ENCODE measurements at places on chromosomes 3 and 15.

- DNase-seq = no peak
Observed at GRCh38 chr3:150259526-150260397, 148.3 kb upstream of the TSC22D2 start.

- DNase-seq = no peak
Observed at GRCh38 chr3:10706156-10706739, 109.8 kb upstream of the SLC6A11 start.

DNA sequence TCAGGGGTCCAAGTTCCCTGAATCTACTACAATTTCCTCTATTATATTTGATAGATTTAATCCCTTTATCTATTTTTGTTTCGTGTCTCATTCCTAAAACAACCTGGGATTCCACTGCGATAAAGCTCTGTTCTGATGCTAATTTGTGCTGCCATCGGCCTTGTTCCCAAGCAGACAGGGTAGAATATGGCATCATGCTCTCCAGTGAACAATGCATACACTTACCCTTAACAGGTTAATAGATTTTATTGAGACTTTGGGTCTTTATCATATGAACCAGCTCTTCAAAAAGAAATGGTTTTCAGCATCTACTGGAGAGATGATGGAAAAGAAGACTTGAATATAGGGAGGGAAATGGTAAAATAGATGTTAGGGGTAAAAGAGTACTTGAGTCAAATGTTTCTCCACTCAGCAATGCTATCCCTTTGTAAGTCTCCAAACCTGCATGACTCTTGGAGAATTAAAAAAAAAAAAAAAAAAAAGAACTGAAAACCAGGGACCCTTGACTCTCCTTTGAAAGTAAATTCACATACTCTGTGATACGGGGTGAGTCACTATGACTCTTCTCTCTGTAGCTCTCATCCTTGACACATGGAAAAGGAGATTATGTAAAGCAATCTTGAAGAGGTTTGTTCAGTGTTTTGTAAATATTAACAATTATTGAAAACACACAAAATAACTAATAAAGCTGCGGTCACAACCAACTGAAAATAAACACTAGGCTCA, 268.8 kb downstream of the ZBTB20 start:
- no peak for DNase-seq

DNA sequence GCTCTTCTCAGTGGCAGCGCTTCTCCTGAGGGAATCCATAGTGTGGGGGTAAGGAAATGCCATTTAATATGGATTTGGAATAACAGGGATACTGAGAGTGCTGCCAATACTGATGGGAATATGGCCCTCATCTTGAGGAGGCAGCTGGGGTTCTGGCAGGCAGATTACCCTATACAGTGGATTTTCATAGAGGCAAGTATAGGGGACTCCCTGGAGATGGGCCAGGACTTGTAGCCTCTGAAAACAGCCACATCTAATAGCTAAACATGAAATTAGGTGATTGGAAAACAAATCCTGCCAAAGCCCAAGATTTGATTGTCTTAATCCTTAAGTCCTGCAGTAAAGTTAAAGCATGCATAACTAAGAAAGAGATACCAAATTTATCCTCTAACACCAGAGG, 30.9 kb downstream of the DPH3 start:
- no peak for DNase-seq

DNA sequence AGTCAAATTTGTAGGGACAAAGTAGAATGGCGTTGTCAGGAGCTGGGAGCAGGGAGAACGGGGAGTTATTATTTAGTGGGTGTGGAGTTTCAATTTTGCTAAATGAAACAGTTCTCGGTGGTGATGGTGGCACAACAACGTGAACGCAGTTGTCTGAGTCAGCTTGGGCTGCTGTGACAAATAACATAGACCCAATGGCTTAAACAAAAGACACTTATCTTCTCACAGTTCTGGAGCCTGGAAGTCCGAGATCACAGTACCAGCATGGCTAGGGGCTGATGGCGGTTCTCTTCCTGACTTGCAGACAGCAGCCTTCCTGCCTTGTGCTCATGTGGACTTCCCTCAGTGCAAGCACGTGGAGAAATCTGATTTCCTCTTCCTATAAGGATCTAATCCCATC, 90.2 kb downstream of the CHSY1 start:
- peak; percentile 82 for DNase-seq

- peak; percentile 32 for DNase-seq
Observed at GRCh38 chr15:67185621-67186225, 68.7 kb downstream of the AAGAB start.

DNA sequence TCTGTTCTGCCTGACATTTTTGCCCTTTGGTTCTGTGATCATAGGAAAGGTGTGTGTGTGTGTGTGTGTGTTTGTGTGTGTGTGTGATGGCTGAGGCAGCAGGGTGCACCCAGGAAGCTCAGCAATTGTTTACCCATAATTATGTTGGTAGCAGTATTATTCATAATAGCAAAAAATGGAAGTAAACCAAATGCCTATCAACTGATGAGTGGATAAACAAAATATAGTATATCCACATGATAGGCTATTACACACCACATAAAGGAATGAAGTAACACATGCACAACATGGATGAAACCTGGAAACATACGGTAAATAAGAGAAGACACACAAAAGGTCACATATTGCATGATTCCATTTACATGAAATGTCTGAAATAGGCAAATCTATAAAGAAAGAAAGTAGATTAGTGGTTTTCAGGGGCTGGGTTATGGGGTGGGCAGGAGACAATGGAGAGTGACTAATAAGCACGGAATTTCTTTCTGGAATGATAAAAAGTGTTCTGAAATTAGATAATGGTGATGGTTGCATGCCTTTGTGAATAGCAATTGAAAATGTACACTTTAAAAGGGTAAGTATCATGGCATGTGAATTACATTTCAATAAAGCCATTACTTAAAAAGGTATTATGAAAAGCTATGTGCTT, 167.2 kb downstream of the POLR2M start:
- DNase-seq = no peak

DNA sequence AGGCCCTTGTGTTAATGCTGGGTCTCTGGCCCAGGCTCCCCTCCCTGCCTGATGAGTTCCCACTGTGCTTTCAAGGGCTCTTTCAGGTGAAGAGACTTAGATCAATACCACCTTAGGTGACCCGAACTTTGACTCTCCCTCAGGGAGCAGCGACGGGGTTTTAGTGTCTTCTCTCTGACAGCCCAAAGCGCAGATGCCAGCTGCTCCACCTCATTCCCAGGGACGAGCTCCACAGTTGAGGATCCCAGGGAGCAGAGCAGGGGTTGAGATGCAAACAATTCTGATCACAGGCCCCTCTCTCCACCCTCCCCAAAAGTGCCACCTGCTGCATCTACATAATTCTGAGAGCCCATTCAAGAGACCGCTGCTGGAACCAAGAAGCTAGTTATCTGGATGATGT, 265.1 kb downstream of the TJP1 start:
- no peak for DNase-seq

- DNase-seq = no peak
Observed at GRCh38 chr15:33515121-33515520, 204.4 kb downstream of the RYR3 start.

GRCh38 chr3:71874618-71875017, 89.7 kb upstream of the PROK2 start:
- peak; percentile 25 for DNase-seq

- DNase-seq = no peak
Observed at GRCh38 chr3:8980756-8981257, 17.5 kb upstream of the RAD18 start.

GRCh38 chr15:25664761-25665160, 198.4 kb downstream of the ATP10A start:
- DNase-seq = no peak

- DNase-seq = no peak
Observed at GRCh38 chr3:119342176-119342575, 48.0 kb downstream of the ARHGAP31 start.

DNA sequence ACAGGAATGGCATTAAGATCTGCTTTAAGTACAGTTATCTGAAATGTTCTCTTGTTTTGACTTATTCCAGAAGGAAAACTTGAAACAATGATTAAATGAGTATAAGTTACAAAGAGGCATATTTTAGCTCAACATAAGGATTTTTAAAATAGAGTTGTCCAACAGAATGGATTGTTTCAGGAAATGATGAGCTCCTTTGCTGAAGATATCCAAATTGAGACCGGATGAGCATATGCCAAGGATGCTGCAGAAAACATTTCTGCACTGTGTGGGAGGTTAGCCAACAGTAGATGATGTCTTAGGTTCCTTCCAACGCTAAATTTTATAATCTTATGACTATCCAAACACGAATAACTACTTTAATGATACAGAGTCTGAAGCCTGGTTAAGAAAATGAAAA, 226.5 kb upstream of the NANOGP8 start:
- DNase-seq = no peak

GRCh38 chr3:15728766-15729165, 69.0 kb downstream of the ANKRD28 start:
- no peak for DNase-seq

- no peak for DNase-seq
Observed at GRCh38 chr3:119311081-119311925, 17.1 kb downstream of the ARHGAP31 start.

GRCh38 chr3:45595364-45596195, 1.0 kb downstream of the LIMD1 start:
- no peak for DNase-seq

GRCh38 chr3:125306620-125307019, 68.5 kb downstream of the ZNF148 start:
- no peak for DNase-seq

- DNase-seq = no peak
Observed at GRCh38 chr3:143215059-143215458, 95.5 kb downstream of the CHST2 start.

- no peak for DNase-seq
Observed at GRCh38 chr3:169660709-169661360, 2.7 kb downstream of the MECOM start.

DNA sequence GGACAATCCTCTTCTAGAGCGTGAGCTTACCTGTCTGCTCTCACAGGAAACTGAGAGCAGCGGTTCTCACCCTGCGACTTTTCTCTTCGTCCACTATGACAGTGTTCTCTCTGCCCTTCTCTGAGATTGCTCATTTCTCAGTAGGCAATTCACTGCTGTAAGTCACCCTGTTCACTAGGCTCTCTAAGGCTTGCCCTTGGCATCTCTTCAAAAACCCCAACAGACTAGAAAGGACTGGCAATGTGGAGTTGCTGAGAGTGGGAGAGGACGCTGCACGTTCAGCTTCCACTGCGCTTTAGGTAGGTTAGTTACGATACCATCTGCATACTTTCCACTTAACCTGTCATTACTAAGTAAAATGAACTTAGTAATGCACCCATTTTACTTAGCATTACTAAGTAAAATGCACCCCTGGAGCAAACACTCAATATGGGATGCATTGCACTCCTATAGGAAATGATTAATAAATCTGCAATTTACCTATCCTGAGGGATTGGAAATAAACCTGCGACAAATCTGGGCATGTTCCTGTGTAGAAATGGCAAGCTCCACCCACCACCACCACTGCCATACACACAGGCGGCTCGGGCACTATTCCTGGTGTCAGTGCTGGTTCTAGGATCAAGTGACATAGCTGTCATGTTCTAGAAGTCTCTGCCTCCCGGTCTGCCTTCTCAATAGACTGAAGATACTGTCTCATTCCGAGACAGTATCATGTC, 21.4 kb downstream of the XPC start:
- DNase-seq = no peak

- DNase-seq = no peak
Observed at GRCh38 chr3:126151562-126152302, 28.7 kb downstream of the ALDH1L1 start.

- DNase-seq = no peak
Observed at GRCh38 chr3:182925330-182925943, 54.9 kb downstream of the DCUN1D1 start.

DNA sequence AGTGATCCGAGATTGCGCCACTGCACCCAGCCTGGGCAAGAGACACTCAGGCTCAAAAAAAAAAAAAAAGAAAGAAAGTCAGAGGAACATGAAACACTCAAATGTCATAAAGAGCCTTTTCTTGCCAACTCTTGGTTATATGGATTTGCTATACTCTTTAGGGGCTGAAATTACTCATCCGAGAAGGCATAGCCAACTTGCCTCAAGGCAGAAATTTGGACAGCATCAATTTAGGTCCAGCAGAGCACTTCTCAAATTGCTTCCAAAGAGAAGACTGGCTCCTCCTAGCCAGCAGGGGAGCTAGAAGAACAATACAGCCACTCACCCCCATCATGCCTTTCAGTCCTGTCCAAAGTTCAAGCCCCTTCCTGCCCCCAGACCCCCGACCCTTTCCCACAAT, 43.8 kb downstream of the OSBPL10 start:
- DNase-seq = no peak

DNA sequence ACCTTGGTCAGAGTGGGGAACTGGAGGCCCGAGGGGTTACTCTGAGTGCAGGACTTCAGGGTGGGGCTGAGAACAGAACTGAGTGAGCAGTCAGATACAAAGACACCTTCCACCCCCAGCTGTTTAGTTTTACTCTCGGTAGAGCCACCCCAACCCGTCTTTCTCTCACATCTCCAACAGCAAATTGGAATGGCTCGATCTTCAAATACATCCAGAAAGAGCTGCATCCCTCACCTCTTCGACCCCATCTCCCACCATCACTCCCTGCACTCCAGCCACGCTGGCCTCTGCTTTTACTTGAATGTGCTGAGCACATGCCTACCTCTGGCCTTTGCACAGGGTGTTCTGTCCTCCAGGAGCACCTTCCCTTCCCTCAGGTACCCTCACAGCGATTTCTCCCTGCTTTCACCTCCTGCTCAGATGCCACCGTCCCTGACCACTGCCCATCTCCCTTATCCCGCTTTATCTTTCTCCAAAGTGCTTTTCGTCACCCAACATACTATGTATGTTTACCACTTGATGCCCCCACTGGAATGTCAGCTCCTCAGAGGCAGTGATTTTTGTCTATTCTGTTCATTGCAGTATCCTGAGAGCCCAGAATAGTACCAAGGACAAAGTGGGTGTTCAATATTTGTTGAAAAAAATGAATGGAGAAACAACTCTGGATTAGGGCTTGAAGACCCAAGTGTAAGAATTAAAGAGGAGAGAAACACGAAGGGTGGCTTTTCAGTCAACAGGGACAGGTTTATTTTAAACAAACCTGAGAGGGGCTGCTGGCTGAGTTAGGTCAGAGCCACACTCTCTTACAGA, 4.4 kb downstream of the CHCHD4 start:
- no peak for DNase-seq

DNA sequence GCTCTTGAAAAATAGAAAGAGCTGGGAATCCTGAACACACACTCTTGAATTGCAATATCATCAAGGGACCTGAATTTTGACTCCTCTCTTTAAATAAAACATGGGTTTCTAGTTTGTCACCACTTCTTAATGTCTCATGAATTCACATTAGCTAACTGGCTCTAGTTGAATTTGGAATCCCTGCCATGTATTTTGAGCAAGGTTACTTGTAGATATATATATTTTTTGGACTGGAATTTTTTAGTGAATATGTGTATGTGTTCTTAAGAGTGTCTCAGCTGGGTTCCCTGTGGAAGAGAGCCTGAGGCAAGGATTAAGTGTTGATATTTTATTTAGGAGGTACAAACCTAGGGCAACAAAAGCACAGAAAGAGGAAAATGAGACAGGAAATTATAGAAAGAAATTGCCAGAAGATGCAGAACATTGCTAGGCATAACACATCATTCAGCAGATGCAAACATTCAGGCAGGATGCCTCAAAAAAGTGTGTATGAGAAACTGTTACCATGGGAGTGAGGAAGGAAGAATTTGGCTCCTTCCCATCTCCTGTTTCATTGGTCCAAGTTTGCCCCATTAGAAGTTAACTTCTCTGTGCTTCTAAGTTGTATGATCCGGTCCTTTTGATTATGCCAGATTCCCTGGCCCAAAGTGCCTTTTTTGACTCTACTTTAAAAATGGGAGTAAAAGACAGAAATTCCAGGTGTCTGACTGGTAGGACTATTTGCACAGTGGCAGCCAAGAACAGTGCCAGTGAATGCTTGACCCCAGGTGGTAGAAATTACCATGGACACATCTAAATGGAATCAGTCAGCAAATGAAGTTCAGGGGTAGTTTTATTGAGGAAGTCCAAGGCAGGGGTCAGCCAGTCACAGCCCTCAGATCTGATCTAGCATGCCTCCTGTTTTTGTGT, 253.7 kb upstream of the TGFBR2 start:
- DNase-seq = no peak

All from activated CD4-positive, alpha-beta T cell treated with anti-CD3 and anti-CD28 coated beads, Interleukin-2, amount 50 U/mL, for 16 hours (primary cell).